Hematopoietic multipotent progenitor cell treated with erythropoietin and hydrocortisone succinate and interleukin-3 and kit ligand, for 6 days (in vitro differentiated cells): ENCODE measurements at places on chromosomes 4 and X.

GRCh38 chr4:164221631-164222030 lies 532.3 kb upstream of the SMIM31 start:
- no peak for DNase-seq

GRCh38 chrX:16144420-16144819 lies 21.1 kb downstream of the GRPR start:
- DNase-seq = no peak

GRCh38 chr4:52241916-52242315 lies 190.8 kb downstream of the SPATA18 start:
- DNase-seq = no peak

- no peak for DNase-seq
These were observed 23.9 kb downstream of the STIM2 start for GRCh38 chr4:26884486-26884988.

- no peak for DNase-seq
These were observed 91.2 kb upstream of the C1QTNF7 start for GRCh38 chr4:15336410-15337167.

DNA sequence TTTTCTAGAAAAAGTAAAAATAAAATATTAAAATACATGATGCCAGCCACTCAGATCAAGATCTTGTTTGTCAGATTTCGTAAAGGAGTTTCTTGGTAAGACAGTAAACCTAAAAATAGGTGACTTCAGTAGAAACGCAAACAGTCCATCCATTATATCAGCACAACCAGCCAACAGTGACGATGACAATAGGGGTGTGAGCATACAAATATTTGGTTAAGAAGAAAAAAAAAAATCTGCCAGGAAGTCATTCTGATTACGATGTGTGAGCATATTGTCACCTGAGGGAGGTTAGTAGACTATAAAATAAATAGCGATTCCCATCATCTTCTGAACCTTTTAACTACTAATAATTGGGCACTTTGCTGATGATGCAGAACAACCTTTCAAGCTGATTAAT lies 37.6 kb downstream of the SLC7A11 start:
- no peak for DNase-seq
